Uterus (tissue), 4 donors: ENCODE measurements at places on chromosomes 4 and X.

DNA sequence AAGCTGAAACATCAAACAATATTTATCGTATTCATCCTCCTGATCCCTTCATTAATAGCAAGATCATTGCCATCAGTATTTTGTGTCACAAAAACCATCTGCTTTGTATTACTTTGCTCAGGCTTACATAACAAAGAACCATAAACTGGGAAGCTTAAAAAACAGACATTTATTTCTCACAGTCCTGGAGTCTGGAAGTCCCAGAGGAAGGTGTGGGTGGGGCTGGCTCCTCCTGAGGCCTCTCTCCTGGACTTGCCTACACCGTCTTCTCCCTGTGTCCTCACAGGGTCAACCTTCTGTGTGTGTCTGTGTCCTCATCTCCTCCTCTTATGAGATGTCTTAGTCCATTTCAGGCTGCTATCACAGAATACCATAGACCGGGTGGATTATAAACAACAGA, 61.3 kb upstream of the MXRA5 start:
- no peak overlapping the region for H3K4me3 ChIP-seq
- H3K4me1 ChIP-seq, result no peaks in the 10 kb centered on the region
- H3K27me3 ChIP-seq, result no peaks in the 10 kb centered on the region
- DNase-seq, result no peak

- H3K4me3 ChIP-seq, result no peak overlapping the region
- no peak overlapping the region for H3K27ac ChIP-seq
- H3K36me3 ChIP-seq, result no peaks in the 10 kb centered on the region
- no peak for DNase-seq
- H3K4me1 ChIP-seq, result no peaks in the 10 kb centered on the region
Measured at GRCh38 chr4:152460488-152460887, 75.4 kb downstream of the FBXW7 start.

GRCh38 chrX:119502727-119503483, 34.7 kb downstream of the SLC25A5 start:
- H3K36me3 ChIP-seq, result no peaks in the 10 kb centered on the region
- no peak overlapping the region for H3K4me3 ChIP-seq
- H3K4me1 ChIP-seq, result no peaks in the 10 kb centered on the region
- no peaks in the 10 kb centered on the region for H3K27me3 ChIP-seq

- no peak overlapping the region for H3K4me3 ChIP-seq
- DNase-seq, result no peak
- no peaks in the 10 kb centered on the region for H3K4me1 ChIP-seq
- no peaks in the 10 kb centered on the region for H3K36me3 ChIP-seq
Measured at GRCh38 chrX:79515529-79515928, 148.4 kb upstream of the ITM2A start.

DNA sequence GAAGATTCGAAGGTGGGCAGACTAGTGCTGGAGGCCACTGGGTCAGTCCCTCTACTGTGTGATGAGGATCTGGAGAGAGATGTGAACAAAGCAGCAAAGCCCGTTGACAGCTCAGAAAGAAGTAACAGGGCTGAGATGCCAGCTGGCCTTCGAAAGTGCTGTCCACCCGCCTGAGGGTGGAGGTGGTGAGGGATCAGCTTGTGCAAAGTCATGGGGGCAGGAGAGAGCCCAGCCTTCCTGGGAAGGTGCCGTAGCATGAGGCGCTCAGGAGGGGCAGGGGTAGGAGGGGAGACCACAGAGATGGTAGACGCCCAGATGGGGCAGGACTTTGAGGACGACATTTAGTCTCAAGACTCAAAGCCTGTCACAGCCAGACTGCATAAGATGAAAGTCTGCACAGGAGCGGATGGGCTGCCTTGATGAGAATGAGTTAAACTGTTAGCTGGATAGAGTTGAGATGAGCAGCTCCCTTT, 19.7 kb downstream of the TBC1D14 start:
- H3K4me3 ChIP-seq, result no peak overlapping the region
- no peaks in the 10 kb centered on the region for H3K4me1 ChIP-seq
- DNase-seq, result no peak

DNA sequence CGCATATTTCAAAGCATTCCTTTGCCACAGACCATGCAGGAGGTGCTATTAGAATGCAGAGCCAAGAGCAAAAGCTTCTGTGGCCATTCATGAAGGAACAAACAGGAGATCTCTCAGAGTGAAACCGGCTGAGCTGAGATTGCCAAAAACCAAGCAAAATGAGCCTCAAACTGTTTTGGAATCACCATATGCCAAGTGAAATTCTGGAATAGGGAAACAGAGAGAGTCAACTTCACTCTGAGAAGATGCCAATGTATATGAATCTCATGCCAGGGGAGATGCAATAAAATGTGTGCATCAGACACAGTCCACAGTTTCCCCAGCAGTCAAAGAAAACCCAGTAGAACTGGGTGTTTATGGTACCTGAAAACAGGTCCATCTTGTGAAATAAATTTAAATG, 42.3 kb downstream of the SRPX start:
- H3K27ac ChIP-seq, result no peak overlapping the region
- H3K4me1 ChIP-seq, result no peaks in the 10 kb centered on the region
- no peak overlapping the region for H3K4me3 ChIP-seq
- H3K27me3 ChIP-seq, result no peaks in the 10 kb centered on the region
- DNase-seq, result no peak
- H3K36me3 ChIP-seq, result no peaks in the 10 kb centered on the region

DNA sequence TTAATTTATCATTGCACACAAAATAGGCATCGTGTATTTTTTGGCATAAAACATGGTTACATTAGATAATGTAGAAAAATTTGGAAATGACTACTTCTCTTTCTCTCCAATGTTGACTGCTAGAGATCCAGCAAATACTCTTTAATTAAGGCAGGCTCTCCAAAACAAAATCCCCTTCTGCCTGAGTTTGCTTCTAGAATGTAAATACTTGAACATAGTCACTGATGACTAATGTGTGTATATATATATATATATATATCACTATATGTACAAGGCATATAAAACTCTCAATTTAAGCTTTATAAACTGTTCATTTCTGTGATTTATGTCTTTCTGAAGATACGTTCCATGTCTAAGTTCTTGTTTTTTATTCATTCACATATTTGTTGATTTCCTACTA, 67.2 kb upstream of the CAMK2D start:
- H3K4me3 ChIP-seq, result no peak overlapping the region
- no peaks in the 10 kb centered on the region for H3K27me3 ChIP-seq
- H3K27ac ChIP-seq, result no peak overlapping the region
- no peaks in the 10 kb centered on the region for H3K4me1 ChIP-seq
- no peak for DNase-seq
- H3K36me3 ChIP-seq, result no peaks in the 10 kb centered on the region

DNA sequence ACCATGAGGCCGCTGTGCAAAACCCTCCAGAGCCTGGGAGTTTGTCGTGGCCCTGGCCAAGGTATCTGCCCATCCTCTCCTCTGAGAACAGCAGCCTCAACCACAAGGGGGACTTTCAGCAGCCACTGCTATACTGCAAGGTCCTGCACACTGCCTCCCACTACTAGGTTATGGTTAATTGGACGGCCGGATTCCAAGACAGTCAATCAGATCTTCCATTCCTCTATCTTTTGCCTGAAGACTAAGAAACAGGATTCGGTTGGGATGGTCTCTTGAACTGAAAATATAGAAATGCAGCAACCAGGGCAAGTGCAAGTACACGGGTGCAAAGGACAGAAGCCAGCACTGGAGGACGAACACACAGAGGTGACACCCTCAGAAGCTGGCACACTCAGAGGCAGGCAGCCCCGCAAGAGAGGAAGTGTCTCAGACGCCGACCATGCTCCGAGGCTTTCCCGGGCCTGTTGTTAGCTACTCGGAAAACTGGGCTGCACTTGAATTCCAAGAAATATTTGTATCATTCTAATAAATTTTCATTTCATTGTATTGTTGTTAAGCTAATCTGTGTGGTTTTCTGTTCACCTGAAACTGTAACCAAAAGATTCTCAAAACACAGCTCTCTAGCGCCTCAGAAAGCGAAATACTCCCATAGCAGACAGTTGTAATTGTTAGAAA, 63.3 kb downstream of the AFAP1 start:
- H3K4me3 ChIP-seq, result peak overlapping the region; percentile 10
- H3K27ac ChIP-seq, result peak overlapping the region; percentile 58
- H3K36me3 ChIP-seq, result no peaks in the 10 kb centered on the region
- no peaks in the 10 kb centered on the region for H3K27me3 ChIP-seq
- H3K4me1 ChIP-seq, result no peaks in the 10 kb centered on the region
- no peak for DNase-seq

- no peaks in the 10 kb centered on the region for H3K36me3 ChIP-seq
- no peak for DNase-seq
- no peaks in the 10 kb centered on the region for H3K4me1 ChIP-seq
- no peaks in the 10 kb centered on the region for H3K27me3 ChIP-seq
- H3K4me3 ChIP-seq, result no peak overlapping the region
- H3K27ac ChIP-seq, result no peak overlapping the region
Measured at GRCh38 chrX:10568428-10568827, 52.0 kb downstream of the MID1 start.

DNA sequence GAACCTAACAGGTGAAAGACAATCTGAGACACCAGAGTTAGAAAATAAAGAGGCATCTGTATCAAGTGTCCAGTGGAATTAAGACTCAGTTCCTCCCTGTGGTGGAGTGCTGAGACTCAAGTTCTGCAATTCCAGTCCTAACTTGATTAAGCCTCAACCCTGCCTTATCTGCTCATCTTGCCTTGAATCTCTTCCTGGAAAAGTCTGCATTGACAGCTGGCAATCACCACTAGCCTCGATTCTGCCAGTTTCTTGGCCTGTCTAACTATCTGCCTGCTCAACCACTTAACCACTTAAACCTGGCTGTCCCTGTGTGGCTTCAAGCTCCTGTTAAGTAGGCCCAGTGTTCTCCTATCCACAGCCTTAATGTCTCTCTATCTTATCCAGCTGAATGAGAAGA, 22.4 kb upstream of the NEIL3 start:
- no peak overlapping the region for H3K27ac ChIP-seq
- no peaks in the 10 kb centered on the region for H3K27me3 ChIP-seq
- no peak for DNase-seq
- no peaks in the 10 kb centered on the region for H3K36me3 ChIP-seq
- H3K4me3 ChIP-seq, result no peak overlapping the region

GRCh38 chr4:142615324-142615665, 230.8 kb downstream of the INPP4B start:
- H3K4me3 ChIP-seq, result no peak overlapping the region
- no peaks in the 10 kb centered on the region for H3K4me1 ChIP-seq
- peak overlapping the region; percentile 11 for H3K27ac ChIP-seq
- no peak for DNase-seq
- H3K36me3 ChIP-seq, result no peaks in the 10 kb centered on the region
- no peaks in the 10 kb centered on the region for H3K27me3 ChIP-seq

GRCh38 chr4:5222047-5222446, 170.8 kb downstream of the STK32B start:
- no peaks in the 10 kb centered on the region for H3K4me1 ChIP-seq
- no peak for DNase-seq
- no peaks in the 10 kb centered on the region for H3K36me3 ChIP-seq
- H3K4me3 ChIP-seq, result no peak overlapping the region
- H3K27me3 ChIP-seq, result no peaks in the 10 kb centered on the region
- no peak overlapping the region for H3K27ac ChIP-seq

- DNase-seq, result no peak
- H3K27me3 ChIP-seq, result no peaks in the 10 kb centered on the region
- H3K27ac ChIP-seq, result peak overlapping the region; percentile 58
Measured at GRCh38 chr4:72767618-72768302, 198.7 kb upstream of the ADAMTS3 start.

DNA sequence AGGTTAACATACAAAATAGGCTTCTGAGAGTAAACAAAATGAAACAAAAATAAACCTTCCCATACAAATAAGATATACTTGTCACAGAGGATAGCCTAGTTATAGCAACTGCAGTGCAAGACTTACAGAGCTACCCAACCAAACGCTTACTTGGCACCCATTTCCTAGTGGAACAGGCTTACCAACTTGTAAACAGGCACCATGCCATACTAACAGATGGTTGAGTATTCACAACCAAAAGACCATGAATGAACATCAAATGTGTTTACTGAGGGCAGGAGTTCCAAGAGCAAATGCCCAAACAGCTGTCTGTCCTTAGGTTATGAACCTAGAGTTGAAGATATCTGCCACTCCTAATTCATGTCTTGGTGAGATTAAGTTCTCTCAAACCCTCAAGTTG, 2629.2 kb downstream of the PCDH7 start:
- no peak overlapping the region for H3K4me3 ChIP-seq
- H3K27ac ChIP-seq, result no peak overlapping the region
- H3K4me1 ChIP-seq, result no peaks in the 10 kb centered on the region
- DNase-seq, result no peak
- H3K36me3 ChIP-seq, result no peaks in the 10 kb centered on the region

DNA sequence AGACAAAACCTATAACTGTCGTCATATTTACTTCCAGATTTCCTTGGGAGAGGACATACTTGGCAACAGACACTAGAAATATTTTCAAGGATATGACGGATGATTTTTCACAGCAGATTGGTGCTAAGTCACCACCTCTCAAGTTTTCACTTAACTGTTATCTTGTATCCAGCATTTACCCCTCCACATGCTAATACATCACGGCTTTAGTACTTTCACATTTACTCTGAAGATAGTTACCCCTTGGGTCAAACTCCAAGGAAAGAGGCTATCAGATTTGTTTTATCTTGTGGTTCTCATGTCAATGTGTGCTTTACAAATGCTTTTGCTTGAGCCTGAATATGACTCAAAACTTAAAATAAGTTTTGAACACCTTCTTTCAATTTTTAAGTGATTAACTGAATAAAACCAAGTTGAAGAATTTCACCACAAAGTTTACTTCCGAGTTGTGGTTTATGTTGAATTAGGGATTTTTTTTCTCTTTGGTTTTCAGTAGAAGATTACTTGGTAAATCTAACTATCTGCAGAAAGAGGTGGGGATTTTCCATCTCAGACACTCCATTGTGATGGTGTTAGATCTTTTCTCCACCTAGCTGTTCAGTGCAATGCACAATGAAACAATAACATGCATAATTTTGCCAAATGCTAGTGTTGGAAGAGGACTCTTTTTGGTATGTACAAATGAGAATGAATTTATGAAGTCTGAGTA, 75.4 kb upstream of the FAT1 start:
- H3K27me3 ChIP-seq, result no peaks in the 10 kb centered on the region

DNA sequence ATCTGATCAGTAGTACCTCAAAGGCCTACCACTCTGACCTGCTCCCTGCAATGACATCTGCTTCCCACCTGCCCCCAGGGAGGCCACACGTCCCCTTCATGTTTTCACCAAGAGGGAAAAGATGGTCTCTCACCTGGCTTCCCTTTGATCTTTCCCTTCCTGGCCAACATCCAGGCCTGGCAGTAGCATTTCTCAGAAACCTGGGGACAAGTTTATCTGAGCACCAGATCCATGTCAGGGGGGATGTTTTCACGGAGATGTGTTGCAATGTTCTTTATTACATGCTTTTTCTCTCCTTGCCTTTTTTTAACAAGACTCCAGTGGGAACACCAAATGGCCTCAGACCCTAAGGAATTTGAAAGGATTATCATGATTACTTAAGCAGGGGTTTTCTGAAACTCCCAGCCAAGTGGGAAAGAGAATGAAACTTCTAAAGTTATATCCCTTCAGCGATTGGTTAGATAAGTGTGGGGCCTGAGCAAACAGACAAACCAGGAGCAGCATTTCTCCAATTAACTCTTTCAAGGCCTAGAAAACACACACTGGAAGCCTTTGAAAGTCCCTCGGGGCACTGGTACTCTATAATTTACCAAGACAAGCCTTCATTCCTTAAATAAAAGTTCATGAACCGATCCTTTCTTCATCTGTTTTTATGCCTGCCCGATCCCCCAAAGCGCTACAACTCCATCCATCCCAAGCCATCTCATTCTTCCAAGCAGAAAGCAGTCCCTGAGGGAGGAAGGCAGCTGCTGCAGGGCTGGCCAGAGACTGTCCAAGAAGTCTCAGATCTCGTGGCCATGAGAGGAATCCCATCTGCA, 94.1 kb downstream of the BCOR start:
- H3K4me3 ChIP-seq, result no peak overlapping the region
- H3K27ac ChIP-seq, result no peak overlapping the region
- no peaks in the 10 kb centered on the region for H3K36me3 ChIP-seq
- no peaks in the 10 kb centered on the region for H3K27me3 ChIP-seq
- DNase-seq, result no peak
